ENCODE measurements at places on chromosomes 6 and 20. TPM values are rescaled to one million over a fixed set of nuclear protein-coding genes. Genes with fewer than 3 reads are reported as not detected.

EYS gene
- total RNA-seq, result not detected

RREB1 gene
- 25.7 TPM for total RNA-seq

- no peaks in the 10 kb centered on the region for H3K36me3 ChIP-seq
- H3K4me3 ChIP-seq, result no peak overlapping the region
- no peaks in the 10 kb centered on the region for H3K4me1 ChIP-seq
Observed at GRCh38 chr6:36371211-36371610, 16.3 kb downstream of the ETV7 start.

DNA sequence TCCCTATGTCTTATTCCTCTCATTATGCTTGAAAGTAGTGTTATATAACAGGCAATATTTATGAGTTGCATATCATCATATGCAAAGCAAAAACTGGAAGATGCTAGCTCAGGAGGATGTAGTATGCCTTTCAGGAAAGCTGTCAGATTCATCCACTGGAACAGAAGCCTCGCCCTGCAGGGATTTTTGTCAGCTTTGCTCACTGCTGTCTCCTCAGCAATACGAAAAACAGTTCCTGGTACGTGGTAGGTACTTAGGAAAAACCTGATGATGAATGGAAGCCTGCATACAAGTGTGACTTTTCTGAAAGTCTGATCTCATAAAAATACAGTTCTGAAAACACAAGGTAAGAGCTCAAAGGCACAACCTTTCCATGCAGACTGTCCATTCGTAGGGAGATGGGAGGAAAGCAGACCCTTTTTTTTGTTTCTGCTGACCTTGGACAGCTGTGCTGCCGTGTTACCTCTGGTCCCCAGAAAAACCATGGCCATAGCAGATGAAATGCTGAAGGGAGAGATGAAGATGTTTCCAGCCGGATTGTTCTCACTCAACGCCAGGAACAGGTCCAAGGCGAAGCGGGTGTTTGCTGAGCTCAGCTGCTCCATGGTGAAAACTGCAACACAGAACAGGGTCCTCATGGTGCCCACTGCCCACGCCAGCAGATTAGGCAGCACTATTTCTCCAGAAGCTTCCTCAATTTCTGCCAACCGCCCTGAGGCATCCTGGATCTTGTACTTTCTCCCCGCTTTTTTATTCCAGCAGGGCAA is 1.5 kb downstream of the SERPINB1 start:
- no peaks in the 10 kb centered on the region for H3K27me3 ChIP-seq
- peak overlapping the region; percentile 64 for H3K4me3 ChIP-seq
- H3K36me3 ChIP-seq, result peaks cover 50% of the 10 kb centered on the region
- no peak for DNase-seq
- H3K4me1 ChIP-seq, result no peaks in the 10 kb centered on the region

GRCh38 chr6:142653710-142654420 is 291.1 kb downstream of the HIVEP2 start:
- no peak overlapping the region for H3K4me3 ChIP-seq
- no peak overlapping the region for H3K27ac ChIP-seq
- no peaks in the 10 kb centered on the region for H3K4me1 ChIP-seq

Measured in sigmoid colon (tissue), 7 donors.